ENCODE measurements at places on chromosomes 1 and 21. TPM values are rescaled to one million over a fixed set of nuclear protein-coding genes. Genes with fewer than 3 reads are reported as not detected.

The PKLR gene
- not detected for total RNA-seq

The ZNF326 gene
- total RNA-seq, result 9.5 TPM

The HSPG2 gene
- 42.0 TPM for total RNA-seq

The GSTM5 gene
- not detected for total RNA-seq

The GJA9 gene
- total RNA-seq, result not detected

The DIRAS3 gene
- 0.27 TPM for total RNA-seq

The RBBP4 gene
- 66.3 TPM for total RNA-seq

The LCE6A gene
- not detected for total RNA-seq

The ERG gene
- not detected for total RNA-seq

The PLPPR5 gene
- 0.15 TPM for total RNA-seq

The LYPD8 gene
- 0.56 TPM for total RNA-seq

The CFHR1 gene
- total RNA-seq, result 0.58 TPM

The CSRP1 gene
- 168 TPM for total RNA-seq

The SMYD3 gene
- total RNA-seq, result 29.7 TPM

The GNAT2 gene
- total RNA-seq, result 0.34 TPM

The PTCH2 gene
- total RNA-seq, result 0.04 TPM

The CD101 gene
- total RNA-seq, result 0.41 TPM

The KMO gene
- not detected for total RNA-seq

The NCAM2 gene
- total RNA-seq, result 11.2 TPM

The RPS27 gene
- total RNA-seq, result 4,591 TPM

The PDC gene
- not detected for total RNA-seq

The TSTD1 gene
- total RNA-seq, result 0.83 TPM

The WNT9A gene
- total RNA-seq, result 0.83 TPM

The WNT3A gene
- not detected for total RNA-seq

The KCNA3 gene
- total RNA-seq, result not detected

The FAM229A gene
- 7.3 TPM for total RNA-seq

The MCOLN2 gene
- 11.4 TPM for total RNA-seq

The LRRC71 gene
- not detected for total RNA-seq

The DENND2D gene
- not detected for total RNA-seq

The GJA8 gene
- total RNA-seq, result not detected

The RORC gene
- total RNA-seq, result not detected

The ADAM30 gene
- not detected for total RNA-seq
